ENCODE measurements at places on chromosomes 5 and 9.

- DNase-seq, result no peak
Measured at GRCh38 chr9:1354086-1354485, 303.9 kb downstream of the DMRT2 start.

DNA sequence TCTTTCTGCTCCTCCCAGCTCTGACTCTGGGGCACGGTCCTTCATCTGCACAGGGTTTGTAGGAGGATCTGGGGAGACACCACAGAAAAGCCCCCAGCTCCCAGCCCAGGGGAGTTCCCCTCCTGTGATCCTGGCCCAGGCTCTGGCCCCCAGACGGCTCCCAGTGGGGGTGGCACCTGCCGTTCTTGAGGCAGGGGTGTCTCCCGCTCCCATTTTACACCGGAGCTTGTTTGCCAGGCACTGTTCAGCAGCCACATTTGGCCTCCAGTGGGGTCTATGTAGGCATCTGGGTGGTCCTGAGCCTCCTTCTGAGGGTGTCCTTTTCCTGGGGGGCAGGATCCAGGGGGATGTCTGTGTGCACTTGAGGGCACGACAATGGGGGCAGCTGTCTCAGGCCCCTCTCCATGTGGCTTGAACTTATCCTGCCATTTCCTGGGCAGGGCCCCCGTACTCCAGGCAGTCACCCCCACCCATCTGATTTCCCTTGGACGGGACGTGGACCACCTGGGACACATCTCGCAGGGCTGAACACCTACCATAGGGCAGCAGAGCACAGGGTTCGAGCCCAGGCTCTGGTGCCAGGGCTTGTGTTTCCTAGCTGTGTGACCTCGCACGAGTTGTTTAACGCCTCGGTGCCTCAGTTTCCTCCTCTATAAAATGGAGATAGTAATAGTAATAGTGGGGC lies 275.0 kb upstream of the MVB12B start:
- DNase-seq, result no peak

- no peak for DNase-seq
Measured at GRCh38 chr5:144162686-144163085, 7.8 kb downstream of the YIPF5 start.

GRCh38 chr5:26023361-26023760 lies 1015.0 kb downstream of the CDH9 start:
- DNase-seq, result no peak

- no peak for DNase-seq
Measured at GRCh38 chr5:119578937-119579336, 50.4 kb upstream of the FAM170A start.

DNA sequence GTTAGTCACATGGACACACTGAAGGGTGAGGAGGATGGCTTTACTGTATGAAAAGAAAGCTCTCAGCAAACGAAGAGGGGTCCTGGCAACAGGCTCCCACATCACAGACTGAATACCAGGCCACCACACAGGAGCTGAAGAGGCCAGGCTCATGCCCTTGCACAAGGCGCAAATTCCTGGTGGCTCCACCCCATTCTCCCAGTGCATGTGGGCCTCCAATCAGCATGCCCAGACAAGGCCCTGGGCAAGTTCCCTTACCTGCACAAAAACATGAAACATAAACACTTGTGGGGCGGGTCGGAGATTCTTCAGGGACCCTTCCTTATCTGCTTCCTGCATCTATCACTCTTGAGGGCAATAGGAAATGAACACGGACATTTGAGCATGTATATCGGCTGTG lies 935.8 kb upstream of the EDIL3 start:
- DNase-seq, result no peak

GRCh38 chr5:177510567-177511053 lies 984 bp upstream of the DOK3 start:
- no peak for DNase-seq

DNA sequence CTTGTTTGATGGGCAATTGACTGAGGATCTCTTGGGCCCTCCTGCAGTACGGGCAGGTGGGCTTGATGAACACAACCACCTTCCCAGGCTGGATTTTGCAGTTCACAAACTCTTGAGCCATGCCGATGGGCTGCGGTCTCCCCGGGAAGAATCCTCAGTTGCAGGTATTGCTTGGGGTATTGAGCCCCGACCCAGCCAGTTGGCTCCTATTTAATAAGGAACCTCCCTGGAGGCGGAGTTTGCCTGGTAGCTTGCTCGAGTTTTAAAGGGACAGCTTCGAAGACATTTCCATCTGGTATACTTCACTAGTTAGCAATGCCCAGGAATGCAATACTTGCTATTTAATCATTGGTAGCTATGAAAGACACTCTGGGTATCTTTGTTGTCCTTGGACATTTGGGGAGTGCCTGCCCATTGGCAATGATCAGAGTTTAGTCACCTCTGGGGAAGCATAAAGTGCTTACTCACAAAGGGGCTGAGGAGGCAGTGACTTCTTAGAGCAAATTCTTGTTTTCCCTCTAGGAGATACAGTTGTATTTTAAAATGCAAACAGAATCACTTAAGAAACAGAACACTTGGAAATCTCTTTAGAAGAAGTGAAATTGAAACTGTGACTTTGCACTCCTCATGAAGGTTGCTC lies at the start of gene GLRX:
Gene GLRX (minus strand): TSS at position 185 of the 640 bp plus-strand sequence. CDS start 64 bp downstream, at position 121.
- peak; percentile 76 for DNase-seq

DNA sequence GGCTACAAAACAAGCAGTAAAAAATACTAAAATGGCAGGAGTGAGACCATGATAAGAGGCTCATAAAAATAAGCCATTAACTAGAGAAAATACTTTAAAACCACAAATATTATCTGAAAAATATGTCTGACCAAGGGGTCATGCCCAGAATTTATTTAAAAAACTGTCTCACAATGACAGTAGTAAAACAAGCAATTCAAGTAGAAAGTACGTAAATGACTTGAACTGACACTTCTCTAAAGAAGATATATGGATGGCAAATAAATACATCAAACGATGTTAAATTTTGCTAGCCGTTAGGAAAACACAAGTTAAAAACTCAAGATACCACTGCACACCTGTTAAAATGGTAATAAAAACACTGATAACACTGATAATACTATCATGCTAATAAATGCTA lies 353.9 kb upstream of the GRAMD2B start:
- no peak for DNase-seq

- DNase-seq, result no peak
Measured at GRCh38 chr5:35058374-35058788, 10.6 kb upstream of the AGXT2 start.

DNA sequence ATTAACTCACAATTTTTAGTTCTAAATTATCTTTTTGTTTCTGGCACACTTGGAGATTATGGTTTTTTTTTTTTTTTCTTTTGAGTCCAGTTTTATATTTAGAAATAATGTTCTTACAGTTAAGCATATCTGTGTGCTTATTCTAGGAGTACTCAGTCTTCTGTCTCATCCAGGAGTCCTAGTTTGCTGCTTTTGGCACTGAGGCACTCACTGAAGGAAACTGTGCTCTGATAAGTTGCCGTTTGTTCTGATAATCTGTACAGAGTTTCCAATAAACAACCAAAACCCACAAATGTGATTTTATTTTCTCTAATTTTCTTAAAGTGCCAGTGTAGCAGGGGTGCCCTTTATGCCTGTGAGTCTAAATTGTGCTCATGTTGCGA lies 251.0 kb downstream of the LRRC70 start:
- DNase-seq, result no peak

DNA sequence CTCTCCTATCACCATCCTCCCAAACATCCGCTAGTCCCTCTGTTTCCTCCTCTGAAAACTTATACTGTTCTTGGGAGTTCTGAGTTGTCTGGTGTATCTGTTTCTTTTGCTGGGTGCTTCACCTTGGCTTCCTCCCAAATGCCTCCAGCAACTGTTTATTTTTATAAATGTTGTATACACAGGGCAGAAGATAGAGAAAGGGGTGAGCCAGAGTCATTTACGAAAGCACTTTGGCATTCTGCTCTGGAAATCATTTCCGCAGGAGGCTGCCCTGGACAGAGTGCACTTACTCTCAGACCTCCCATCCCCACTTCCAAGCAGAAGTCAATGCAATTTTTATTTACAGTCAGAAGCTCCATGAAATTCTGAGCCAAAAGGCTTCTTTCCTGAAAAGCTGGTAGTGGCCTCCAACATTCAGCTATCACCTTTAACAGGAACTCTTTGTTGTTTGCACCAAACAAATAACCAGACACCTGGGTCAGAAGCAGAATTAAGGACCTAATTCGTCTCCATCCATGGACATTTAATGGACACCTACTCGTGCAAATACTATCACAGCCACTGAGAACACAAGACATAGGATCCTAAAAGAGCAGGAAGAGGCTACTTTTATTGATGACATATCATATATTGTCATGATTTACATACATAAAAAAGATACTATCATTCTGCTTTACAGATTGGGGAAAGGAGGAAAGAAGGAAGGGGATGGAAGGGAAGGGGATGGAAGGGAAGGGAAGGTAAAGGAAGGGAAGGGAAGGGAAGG lies 229.5 kb upstream of the PAPPA start:
- no peak for DNase-seq

- no peak for DNase-seq
Measured at GRCh38 chr9:125547368-125547767, 159.6 kb downstream of the MAPKAP1 start.

- no peak for DNase-seq
Measured at GRCh38 chr9:36147441-36148175, 11.1 kb downstream of the GLIPR2 start.

DNA sequence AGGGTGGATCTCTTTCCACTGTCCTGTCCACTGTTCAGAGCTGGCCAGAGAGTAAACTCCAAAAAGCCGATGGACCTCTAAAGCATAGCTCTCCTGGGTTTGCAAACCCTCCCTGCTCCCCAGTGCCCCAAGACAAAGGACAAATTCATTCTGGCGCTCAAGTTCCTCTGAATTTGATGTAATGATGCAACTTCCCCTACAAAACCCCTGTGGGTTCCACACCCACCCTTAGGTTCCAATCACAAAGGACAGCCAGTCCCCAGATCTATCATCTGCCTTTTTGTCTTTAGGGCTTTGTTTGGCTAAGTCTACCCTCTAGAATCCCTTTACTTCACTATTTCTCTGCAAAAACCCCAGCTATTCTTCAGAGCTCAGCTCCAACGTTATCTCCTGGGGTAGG lies 57.4 kb upstream of the SLC25A51 start:
- DNase-seq, result no peak

- DNase-seq, result no peak
Measured at GRCh38 chr5:25393256-25393655, 748.5 kb upstream of the CDH10 start.

- no peak for DNase-seq
Measured at GRCh38 chr5:94249430-94249829, 369.0 kb downstream of the KIAA0825 start.

- DNase-seq, result no peak
Measured at GRCh38 chr5:132265336-132266030, 8.0 kb downstream of the PDLIM4 start.
